ENCODE measurements at places on chromosomes 11 and 22.
A peak's percentile ranks its signal among the peaks of the same experiment; 100 is the strongest.

- peak; percentile 25 for DNase-seq
These were observed 13.7 kb downstream of the ARAP1 start for GRCh38 chr11:72738199-72739141.

- DNase-seq, result no peak
These were observed 747 bp downstream of the TPCN2 start for GRCh38 chr11:69049490-69049867.

GRCh38 chr11:19882356-19882755 is 169.7 kb downstream of the NAV2 start:
- no peak for DNase-seq

DNA sequence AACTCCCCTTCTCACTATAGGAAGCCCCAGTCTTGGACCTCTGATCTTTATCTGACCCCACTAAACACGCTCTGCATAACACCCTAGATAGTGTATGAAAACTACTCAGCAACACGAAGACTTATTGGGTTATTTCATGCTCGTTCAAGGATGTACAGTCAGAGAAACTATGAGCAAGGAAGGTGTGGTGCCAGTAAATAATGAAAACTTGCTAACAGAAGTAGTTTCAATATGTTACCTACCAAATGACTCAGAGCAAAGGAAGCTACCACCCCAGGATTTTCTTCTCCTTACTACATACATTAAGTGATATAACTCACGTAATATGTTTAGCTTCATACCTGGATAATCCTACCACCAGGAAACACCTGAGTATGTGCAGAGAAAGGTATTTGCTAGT is 25.9 kb upstream of the LYVE1 start:
- peak; percentile 28 for DNase-seq

GRCh38 chr22:29782061-29782845 is 15.1 kb downstream of the UQCR10 start:
- peak; percentile 30 for DNase-seq

- DNase-seq, result no peak
These were observed 77.2 kb downstream of the PISD start for GRCh38 chr22:31584804-31585160.

DNA sequence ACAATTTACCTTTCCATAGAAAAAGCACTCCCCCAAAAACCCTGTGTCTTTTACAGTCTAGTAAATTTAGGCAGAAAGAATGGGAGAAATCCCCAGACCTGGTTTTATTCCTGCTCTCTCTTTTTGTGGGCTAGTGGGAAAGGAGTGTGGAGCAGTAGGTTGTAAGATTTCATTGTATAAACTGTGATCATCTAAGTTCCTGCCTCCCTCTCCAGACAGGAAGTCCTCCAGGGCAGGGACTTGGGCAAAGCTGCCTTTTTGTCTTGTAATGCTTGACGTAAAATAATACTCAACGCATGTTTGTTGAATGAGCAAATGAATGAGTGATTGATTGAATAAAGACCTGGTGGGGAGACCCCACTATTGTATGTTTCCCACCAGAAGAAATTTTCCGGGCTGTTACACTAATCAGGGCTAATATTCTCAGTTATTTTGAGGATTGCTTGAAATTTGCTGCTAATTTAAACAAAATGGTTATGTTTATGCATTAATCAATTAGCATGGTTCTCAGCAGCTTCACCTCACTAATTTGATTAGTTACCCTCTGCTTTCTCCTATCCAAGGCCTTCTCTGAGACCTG is 36.3 kb downstream of the CSNK2A3 start:
- DNase-seq, result no peak

DNA sequence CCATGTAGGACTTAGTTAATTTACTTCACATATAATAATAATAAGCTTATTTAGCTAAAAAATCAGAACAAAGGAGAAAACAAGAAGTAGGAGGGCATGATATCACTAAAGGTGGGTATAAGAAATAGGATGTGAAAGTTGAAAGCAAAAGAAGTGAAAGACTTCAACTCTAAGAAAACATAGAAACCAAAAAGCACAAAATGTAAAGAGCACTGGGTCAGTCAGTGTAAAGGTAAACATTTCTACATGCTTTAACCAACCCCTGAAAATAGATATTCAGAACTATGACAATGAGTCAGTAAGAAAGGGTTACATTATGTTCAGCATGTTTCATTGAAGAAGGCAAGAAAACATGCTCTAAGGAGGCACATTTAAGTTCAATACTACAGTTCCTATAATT is 298.8 kb downstream of the SWAP70 start:
- no peak for DNase-seq

DNA sequence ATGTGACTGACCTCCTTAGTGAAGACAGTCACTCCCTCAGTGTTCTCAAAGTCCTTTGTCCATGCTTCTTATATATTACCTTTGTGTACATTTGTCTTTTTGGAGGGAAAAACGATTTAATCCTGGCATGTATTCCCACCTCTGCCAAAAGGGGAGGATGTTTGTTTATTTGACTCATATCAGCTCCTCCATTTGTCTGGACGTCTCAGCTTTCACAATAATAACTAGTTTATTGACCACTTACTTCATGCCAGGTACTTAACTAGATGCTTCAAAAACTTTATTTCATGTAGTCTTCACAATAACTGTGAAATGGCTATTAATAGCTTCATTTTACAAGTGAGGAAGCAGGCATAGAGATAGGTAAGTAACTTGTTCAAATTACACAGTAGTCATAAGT is 5.3 kb downstream of the TBCEL start:
- no peak for DNase-seq

DNA sequence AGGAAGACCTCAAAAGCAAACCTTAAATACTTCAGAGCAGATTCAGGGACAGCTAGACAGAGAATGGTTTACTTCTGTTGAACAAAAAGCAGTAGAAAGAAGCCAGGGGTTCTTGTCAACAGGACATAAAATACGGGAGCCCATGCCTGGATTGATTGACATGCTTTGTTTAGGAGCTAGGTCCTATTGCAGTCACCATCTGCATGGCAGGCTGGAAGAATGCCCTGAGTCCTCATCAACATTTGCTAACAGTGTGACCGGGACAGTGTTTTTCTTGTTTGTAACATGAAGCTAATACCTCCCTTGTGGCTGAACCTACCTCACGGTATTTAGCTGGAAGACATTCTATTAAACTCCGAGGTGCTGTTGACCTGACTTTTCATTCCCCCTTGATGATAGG is 225.4 kb downstream of the NTM start:
- DNase-seq, result no peak

GRCh38 chr22:25845985-25846745 is 104.2 kb downstream of the MYO18B start:
- no peak for DNase-seq

DNA sequence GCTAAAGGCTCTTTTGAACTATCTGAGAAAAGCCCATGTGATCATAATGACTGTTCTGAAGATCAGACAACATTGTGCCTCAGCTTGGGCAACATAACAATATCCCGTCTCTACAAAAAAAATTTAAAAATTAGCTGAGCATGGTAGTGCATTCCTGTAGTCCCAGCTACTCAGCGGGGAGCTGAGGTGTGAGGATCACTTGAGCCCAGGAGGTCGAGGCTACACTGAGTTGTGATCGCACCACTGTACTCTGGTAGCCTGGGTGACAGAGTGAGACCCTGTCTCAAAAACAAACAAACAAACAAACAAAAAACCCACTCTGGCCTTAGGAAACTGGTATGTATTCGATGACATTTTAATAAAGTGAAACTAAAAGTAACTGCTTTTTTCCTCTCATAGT is 1526.8 kb upstream of the TENM4 start:
- DNase-seq, result no peak

- DNase-seq, result no peak
These were observed 591.4 kb downstream of the SOX6 start for GRCh38 chr11:15764948-15765347.

DNA sequence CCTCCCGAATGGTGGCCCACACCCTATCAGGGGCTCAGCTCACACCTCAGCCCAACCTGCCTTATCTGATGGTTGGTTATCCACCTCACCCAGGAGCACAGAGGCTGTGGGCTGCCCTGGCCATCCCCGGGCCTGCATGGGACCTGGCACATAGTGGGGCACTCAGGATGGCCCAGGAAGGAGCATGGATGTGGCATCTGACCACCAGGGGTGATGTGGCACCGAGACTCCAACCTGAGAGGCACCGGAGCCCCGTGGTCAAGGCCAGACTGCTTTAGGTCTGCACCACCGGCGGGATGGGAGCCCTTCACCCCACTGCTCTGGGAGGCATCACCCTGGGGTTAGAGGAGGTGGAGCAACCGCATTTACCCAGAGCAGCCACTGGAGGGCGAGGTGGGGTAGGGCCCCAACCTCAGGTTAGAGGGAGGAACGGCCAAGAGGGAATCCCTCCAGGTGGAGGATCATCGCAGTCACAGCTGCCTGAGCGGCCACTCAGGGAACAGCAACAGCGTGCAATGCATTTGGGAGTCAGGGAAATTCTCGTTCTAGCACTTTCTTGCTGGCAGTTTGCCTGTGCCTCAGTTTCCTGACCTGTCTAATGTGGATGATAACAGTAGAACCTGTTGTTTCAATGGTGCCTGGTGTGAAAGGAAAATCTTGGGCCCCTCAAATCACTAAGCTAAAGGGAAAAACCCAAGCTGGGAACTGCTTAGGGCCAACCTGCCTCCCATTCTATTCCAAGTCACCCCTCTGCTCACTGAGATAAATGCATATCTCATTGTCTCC is 52.9 kb upstream of the CARS1 start:
- peak; percentile 19 for DNase-seq

DNA sequence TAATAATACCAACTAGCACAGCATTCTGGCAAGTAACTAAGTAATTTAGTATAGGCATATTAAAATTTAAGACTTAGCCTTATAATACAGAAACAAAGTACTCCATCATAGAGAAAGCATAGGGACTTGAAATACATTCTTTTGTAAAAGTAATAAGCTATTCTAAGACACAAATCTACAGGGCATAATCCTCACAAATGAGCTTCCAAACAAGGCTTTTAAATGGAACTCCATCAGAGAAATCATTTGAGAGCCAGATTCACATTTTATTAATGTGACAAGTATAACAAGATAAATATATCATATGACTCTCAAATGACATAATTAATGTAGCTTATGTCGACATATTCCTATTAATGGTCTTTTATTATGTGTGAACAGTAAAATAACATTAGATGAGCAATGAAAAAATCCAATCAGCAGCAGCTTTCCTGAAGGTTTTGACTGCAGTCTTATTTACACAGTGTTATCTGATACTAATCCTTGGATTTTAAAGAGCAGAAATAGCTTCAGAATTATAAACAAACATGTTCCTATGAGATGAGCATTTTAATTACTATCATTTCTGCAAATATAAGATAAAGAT is 241.4 kb downstream of the TTC28 start:
- no peak for DNase-seq

- no peak for DNase-seq
These were observed 143.9 kb upstream of the MPPED2 start for GRCh38 chr11:30730011-30730410.

DNA sequence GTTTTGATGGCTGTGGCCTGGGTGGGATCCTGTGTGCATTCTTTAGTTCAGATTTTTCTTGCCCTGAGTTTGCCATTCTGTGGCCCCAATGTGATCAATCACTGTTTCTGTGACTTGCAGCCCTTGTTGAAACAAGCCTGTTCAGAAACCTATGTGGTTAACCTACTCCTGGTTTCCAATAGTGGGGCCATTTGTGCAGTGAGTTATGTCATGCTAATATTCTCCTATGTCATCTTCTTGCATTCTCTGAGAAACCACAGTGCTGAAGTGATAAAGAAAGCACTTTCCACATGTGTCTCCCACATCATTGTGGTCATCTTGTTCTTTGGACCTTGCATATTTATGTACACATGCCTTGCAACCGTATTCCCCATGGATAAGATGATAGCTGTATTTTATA is 620 bp downstream of the OR4C16 start:
- no peak for DNase-seq

- peak; percentile 35 for DNase-seq
These were observed 314 bp downstream of the RIC8A start for GRCh38 chr11:207863-208180.

- peak; percentile 92 for DNase-seq
These were observed 12.1 kb downstream of the ELF5 start for GRCh38 chr11:34501500-34501899.

DNA sequence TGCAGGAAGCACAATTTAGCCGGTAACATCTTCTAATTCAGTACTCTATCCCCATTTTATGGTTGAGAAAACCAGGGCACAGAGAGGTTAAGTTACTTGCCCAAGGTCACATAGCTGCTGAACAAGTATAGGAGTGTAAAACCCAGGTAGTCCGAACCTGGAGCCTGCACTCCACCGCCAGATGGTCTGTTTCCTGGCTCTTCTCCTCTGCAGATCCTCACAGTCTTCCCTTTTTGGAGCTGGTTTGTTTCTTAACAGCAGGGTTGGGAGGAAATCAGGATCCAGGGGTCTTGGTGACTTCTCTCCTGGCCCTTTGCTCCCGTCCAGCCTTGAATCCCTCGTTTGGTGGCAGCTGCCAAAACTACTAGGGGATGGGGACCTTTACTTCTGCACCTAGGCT is 12.0 kb downstream of the TSPAN18 start:
- DNase-seq, result no peak

- no peak for DNase-seq
These were observed 20.6 kb upstream of the ALDH3B2 start for GRCh38 chr11:67694875-67695555.

DNA sequence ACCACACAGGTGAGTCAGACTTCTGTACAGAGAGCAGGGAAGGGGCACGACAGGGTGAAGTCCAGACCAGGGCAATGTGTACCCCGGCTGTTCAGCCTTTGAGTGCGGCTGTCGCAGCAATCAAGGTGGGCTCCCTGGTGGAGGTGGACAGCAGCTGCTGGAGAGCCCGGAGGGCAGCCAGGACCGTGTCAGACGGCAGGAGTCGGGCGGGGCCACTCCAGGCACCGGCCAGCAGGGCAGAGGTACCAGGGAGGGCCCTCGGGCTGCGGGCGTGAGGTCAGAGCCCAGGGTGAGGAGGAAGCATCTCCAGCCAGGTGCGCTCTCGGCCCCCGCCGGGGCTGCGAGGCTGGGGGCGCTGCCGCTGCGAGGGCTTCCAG is 802 bp upstream of the PIM3 start:
- DNase-seq, result no peak

GRCh38 chr11:45037434-45038005 is 86.8 kb upstream of the TP53I11 start:
- no peak for DNase-seq

DNA sequence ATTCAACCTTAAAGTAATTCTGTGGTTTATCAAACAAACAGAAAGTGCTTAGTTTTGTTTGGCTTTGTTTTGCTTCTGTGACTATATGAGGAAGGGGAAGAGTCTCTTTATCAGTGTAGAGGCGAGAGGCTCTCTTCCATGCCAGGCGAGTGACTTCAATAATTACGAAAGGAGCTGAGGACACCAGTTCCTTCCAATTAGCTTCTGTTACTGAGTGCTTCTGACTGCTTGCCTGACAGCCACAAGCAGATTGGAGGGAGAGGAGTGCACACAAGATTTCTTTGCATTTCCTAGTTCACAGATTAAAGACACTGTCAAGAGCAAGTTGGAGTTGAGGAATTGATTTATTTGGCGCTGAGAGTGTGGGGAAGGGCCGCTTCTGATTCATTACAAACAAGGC is 1484.5 kb upstream of the TENM4 start:
- no peak for DNase-seq

GRCh38 chr11:127194521-127194920 is 194.0 kb upstream of the KIRREL3 start:
- no peak for DNase-seq
